Kidney epithelial cell (primary cell): ENCODE measurements at places on chromosomes 6 and 20. TPM values are rescaled to one million over a fixed set of nuclear protein-coding genes. Genes with fewer than 3 reads are reported as not detected.

GRCh38 chr20:20267685-20268370 lies 100.1 kb upstream of the INSM1 start:
- DNase-seq = no peak

DNA sequence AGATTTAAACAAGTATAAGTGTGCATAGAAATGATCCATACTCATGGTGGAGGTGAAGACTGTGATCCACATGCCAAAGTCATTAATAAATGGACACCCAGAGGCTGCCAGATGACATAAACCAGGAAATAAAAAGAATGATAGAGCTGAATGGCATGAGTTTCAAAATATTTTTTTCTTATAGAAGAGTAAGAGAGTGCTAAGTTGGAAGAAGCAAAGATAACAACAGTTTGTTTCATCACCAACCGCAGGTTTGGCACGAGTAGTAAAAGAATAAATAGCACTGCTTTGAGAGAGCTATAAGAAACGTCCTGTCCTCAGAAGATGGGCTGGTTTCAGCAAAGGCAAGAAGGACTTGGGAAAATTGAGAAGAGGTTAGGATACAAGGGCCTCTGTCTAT lies 246.9 kb downstream of the UBE3D start:
- no peak for DNase-seq

GRCh38 chr20:45462711-45463509 lies 6.6 kb upstream of the WFDC2 start:
- DNase-seq = no peak

GRCh38 chr20:47887477-47888080 lies 102.3 kb upstream of the SULF2 start:
- DNase-seq = no peak

- DNase-seq = no peak
Measured at GRCh38 chr6:161544801-161545480, 271.1 kb upstream of the AGPAT4 start.

DNA sequence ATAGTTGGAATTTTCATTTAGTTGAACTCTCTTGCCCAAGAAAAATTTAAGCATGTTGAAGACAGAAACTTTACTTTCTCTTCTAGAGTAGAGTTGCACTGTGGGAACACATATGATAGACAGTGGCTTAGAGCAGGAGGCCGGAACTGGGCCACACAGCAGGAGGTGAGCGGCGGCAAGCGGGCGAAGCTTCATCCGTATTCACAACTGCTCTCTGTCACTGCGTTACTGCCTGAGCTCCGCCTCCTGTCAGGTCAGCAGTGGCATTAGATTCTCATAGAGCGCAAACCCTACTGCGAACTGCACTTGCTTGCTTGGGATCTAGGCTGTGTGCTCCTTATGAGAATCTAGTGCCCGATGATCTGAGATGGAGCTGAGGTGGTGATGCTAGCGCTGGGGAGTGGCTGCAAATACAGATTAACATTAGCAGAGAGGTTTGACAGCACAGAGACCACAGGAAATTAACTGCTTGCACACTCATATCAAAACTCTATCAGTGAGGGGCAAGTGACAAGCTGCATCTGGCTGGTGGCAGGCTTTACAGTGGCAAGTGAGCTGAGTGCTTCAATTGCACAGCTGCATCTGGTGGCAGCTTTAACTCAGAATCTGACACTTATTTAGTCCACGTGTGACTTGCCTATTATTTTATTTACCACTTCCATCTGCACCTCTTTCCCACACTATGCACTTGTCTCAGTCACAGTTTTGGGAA lies 174.9 kb upstream of the C6orf118 start:
- no peak for DNase-seq

GRCh38 chr20:21615617-21616080 lies 89.8 kb upstream of the PAX1 start:
- DNase-seq = peak; percentile 2

GRCh38 chr6:62652692-62653328 lies 366.8 kb upstream of the KHDRBS2 start:
- no peak for DNase-seq

- DNase-seq = no peak
Measured at GRCh38 chr20:57934913-57935312, 225.1 kb upstream of the PMEPA1 start.

- DNase-seq = no peak
Measured at GRCh38 chr20:44586289-44586911, 4.0 kb downstream of the PKIG start.

GRCh38 chr6:142746524-142746923 lies 198.5 kb downstream of the HIVEP2 start:
- no peak for DNase-seq

DNA sequence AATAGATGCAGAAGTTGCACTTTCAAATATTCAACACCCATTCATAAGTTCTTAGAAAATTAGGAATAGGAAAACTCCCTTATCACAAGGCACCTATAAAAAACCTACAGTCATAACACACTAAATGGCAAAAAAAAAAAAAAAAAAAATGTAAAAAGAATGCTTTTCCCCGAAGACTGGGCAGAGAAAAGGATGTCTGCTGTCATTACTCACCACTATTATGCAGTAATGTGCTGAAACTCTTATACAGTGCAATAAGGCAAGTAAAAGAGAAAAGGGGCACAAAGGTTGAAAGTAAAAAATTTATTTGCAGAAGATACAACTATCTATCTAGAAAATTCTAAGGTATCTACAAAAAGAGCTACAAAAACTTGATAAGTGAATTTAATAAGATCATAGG lies 607.8 kb upstream of the ARID1B start:
- no peak for DNase-seq

DNA sequence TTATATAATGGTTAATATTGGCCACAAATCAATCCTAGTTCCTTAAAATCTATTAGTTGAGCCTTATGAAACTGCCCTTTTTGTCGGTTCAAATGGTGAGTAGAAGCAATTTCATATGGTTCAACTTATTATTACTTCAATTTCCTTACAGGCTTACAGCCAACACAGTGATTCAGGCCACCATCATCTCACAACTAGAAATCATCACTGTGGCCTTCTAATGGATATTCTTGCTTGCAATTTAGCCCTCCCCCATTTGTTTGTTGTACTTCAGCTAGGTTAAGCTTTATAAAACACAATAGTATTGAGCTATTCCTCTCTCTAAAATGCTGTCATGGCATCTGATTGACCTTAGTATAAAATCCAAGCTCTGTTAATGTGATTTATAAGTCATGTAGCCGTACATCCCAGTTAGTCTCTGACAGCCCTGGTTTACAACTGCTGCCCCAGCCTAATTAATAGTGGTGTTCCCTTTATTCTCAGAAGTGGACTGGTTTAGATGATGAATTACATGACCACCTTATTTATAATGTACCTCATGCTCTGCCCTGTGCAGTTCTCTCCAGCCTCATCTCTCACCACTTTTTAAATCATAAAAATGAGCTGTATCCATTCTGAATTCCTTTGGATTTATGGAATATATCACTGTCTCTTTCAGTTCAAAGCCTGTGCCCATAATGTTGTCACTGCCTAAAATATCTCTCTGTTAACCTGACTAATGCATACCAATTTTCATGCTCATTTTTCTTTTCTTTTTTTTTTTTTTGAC lies 36.7 kb downstream of the LAMA2 start:
- DNase-seq = no peak

DNA sequence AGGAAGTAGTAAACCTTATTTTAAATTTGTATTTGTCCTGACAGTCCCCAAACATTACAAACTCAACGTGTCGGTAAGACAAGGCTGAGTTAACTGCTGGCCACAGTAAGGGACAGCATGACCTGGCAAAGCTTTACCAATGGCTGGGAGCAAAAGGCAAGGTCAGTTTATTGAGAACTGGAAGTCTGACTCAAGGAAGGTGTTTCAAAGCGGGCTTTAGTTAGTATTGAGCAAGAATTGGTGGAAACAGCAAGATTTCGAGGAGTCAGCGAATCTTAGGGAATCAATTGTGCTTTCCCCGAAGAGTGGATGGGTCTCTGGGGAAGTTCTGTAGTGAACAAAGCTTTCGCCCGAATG lies 885 bp upstream of the GZF1 start:
- no peak for DNase-seq

GRCh38 chr6:3977875-3978711 lies 100.8 kb downstream of the FAM217A start:
- peak; percentile 37 for DNase-seq

GRCh38 chr6:16322666-16323312 lies 84.4 kb downstream of the GMPR start:
- no peak for DNase-seq

DNA sequence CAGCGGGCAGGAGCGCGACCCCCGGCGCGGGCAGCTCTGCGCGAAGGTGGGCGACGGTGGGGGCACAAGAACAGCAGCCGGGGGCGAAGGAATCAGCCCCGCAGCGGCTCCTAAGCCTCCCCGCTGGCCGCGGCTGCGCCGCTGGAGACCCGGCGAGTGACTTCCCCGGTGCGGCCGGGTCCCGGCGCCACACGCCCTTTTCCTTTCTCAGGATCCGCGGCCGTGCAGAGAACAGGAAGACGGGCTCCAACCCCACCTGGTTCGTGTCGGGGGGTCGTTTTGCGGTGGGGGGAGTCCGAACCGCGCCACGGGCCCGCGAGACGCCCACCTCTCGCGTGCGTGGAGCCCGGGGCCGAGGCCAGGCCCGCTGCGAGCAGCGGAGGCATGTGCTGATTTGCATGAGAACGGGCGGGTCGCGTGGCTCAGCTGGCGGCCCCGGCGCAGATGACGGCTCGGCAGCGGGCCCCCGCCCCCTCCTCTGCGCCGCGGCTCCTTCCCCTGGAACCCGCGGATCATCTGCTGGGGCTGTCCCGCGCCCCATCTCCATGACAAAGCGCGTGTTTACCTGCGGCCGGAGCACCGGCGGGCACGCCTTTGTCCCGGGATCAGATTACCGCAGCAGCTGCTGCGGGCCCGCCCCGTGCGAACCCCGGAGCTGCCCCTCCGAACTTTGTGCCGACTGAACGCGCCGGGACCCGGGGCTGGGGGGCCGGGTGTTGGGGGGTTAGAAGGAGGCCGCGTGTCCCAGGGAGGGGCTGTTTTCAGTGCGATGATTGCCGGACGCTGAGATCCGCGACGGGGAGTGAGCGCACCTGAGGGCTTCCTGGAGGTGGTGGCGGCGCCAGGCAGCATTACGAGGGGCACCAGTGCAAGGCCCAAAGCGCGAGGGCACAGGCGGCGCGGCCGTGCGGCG lies 4.9 kb upstream of the DLL1 start:
- DNase-seq = no peak

DNA sequence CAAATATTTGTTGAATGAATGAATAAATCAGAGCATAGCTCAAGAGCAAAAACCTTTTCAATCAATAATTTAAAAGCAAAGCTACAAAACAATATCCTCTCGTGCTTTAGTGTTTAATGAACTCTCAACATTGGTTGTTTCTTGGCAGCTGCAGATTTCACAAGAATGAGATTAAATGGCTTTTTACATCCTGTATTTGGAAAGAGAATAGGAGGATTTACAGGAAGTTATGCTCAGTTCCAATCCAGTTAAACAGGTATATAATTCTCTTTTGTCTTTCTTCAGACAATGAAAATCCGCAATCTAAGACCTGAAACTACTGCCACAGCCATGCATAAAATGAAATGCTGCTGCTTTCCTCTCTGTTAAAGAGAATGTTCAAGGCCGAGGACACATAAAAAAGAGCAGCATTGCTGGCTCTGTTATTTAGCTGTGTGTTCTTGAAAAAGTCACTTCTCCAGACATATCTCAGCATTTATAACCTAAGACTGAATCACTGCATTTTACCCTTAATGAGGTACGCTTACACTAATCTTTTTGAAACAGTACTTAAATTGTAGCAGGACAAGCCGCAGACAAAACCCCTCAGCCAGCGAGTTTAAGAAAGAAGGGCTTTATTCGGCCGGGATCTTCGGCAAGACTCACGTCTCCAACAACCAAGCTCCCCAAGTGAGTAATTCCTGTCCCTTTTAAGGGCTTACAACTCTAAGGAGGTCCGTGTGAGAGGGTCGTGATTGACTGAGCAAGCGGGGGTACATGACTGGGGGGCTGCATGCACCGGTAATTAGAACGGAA lies 3.6 kb downstream of the C6orf52 start:
- no peak for DNase-seq

DNA sequence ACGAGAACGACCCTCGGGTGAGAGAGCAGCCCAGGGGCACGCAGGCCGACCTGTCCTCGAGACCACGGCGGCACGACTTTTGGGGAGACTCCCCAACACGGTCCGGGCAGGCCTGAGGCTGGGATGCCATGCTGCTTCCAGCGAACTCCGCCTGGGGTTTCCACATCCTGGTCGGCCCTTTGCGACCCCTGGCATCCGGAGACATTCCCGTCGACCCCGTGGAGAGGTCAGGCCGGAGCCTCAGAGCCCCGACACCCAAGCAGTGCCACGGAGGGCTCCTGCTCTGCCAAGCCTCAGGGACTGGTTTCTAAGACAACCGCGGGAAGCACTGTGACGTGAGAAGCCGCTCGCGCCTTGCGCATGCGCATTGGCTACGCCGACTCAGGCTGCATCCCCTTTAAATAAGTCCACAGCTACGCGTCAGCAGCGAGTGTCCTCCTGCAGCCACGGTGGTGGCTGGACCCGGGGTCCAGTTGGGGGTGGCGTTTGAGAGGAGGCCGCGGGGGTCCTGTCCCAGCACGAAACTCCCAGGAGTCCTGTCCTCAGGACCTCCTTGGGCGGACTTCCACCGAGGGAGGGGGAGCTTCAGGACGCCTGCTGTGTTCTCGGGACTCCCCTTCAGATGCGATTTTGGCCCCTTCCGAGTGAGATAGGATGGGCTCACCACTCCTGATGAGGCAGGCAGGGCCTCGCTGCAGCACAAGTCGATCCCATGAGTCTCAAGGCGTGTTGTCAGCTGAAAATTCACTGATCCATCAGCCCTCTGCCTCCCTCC lies 1089.3 kb upstream of the DEFB115 start:
- no peak for DNase-seq

DNA sequence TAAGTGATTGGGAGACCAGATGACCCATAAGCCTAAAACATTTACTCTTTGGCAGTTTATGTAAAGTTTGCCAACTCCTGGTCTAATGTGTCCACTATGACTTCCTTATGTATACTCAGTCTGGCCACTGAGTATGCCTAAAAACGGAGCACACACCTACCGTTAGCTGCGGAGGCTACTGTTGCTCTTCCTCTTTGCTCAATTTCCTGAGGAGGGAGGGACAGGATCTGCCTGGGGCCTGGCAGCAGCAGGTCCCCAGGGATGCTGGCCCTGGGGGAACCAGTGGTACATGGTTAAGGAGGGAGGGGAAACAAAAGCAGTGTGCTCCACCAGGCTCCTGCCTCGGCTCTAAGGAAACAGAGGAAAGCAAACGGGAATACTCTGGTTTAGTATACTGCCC lies 113.5 kb downstream of the CDYL start:
- DNase-seq = no peak

- DNase-seq = no peak
Measured at GRCh38 chr6:117276778-117277316, 11.5 kb downstream of the VGLL2 start.

DNA sequence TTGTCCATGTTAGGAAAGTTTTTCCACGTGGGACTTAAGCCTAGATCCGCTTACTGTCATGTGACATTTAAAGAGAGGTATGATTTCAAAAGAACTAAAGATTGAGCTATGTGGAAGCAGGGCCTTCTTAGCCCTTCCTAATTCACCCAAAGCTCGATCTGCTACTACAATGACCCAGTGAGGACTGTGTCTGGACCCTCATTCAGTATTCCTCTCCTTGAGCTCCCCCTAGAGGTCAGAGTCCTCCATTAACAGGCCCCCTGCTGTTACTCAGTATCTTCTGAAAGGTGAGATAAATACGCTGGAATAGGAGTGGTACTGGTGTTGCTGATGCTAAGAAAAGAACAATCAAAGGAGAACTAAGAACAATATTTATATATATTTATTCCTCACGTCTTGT lies 414.0 kb downstream of the GJA1 start:
- DNase-seq = peak; percentile 12

The BMP7 gene
- total RNA-seq = 21.8 and 30.5 TPM in 2 replicates

The PHACTR2 gene
- total RNA-seq = 19.6 and 29.4 TPM in 2 replicates

The PKIB gene
- 10.6 and 15.3 TPM in 2 replicates for total RNA-seq

The PPP1R3G gene
- total RNA-seq = 0.96 and 2.1 TPM in 2 replicates

The LAMP5 gene
- total RNA-seq = 1.7 and 1.9 TPM in 2 replicates

The KIAA1755 gene
- total RNA-seq = 1.4 and 2.1 TPM in 2 replicates

The CLPSL1 gene
- not detected in 2 replicates for total RNA-seq
